Tongue (tissue), 3 donors: ENCODE measurements at places on chromosomes 13 and 19. TPM values are rescaled to one million over a fixed set of nuclear protein-coding genes. Genes with fewer than 3 reads are reported as not detected.

Gene PEG3
- total RNA-seq = 332 TPM

Gene PSG2
- not detected for total RNA-seq

Gene IZUMO2
- total RNA-seq = not detected

Gene GNA15
- 6.1 TPM for total RNA-seq

Gene ZNF677
- 19.0 TPM for total RNA-seq

Gene NRTN
- total RNA-seq = not detected

Gene IGFL3
- total RNA-seq = not detected

Gene POLR1G
- 6.3 TPM for total RNA-seq

Gene KANK2
- 236 TPM for total RNA-seq

Gene ZNF607
- 12.4 TPM for total RNA-seq

Gene C1QTNF9B
- not detected for total RNA-seq
